ENCODE measurements at places on chromosomes 4 and X. TPM values are rescaled to one million over a fixed set of nuclear protein-coding genes. Genes with fewer than 3 reads are reported as not detected.
A peak's percentile ranks its signal among the peaks of the same experiment; 100 is the strongest.

GRCh38 chr4:7736436-7737267 lies 203.0 kb downstream of the AFAP1 start:
- no peaks in the 10 kb centered on the region for H3K36me3 ChIP-seq
- no peak overlapping the region for H3K27ac ChIP-seq
- DNase-seq, result no peak
- H3K4me1 ChIP-seq, result no peaks in the 10 kb centered on the region

DNA sequence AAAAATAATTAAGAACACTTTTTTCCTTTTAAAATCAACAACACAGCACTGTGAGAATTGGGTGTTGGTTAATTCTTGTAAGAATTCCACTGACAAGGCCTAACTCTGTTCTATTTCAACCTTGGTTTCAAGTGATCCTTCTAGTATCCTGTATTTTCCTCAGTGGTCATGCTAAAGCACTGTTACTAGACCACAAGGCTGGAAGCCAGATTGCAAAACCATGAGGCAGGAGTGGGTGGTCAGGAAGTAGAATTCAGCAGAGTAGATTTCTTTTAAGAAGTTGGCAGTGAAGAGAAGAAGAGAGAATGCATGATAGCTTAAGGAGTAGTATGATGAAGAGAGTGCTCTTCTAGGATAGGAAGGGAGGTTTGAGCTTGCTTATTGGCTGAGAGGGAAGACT lies 71.6 kb upstream of the LEF1 start:
- no peak for DNase-seq
- H3K4me1 ChIP-seq, result no peaks in the 10 kb centered on the region
- H3K4me3 ChIP-seq, result no peak overlapping the region
- H3K36me3 ChIP-seq, result no peaks in the 10 kb centered on the region

Gene NLGN3
- total RNA-seq, result 0.40 TPM

GRCh38 chr4:67926485-67926884 lies 36.8 kb downstream of the TMPRSS11A start:
- no peaks in the 10 kb centered on the region for H3K36me3 ChIP-seq
- no peak overlapping the region for H3K27ac ChIP-seq
- H3K4me3 ChIP-seq, result no peak overlapping the region
- no peaks in the 10 kb centered on the region for H3K4me1 ChIP-seq
- DNase-seq, result no peak

GRCh38 chr4:39976945-39977488 lies 694 bp downstream of the PDS5A start:
- H3K4me3 ChIP-seq, result peak overlapping the region; percentile 67
- H3K36me3 ChIP-seq, result peaks cover 6% of the 10 kb centered on the region
- peak overlapping the region; percentile 74 for H3K27ac ChIP-seq
- no peaks in the 10 kb centered on the region for H3K27me3 ChIP-seq

GRCh38 chrX:110425222-110426154 lies 66.8 kb downstream of the RTL9 start:
- H3K27me3 ChIP-seq, result peaks cover 6% of the 10 kb centered on the region
- H3K36me3 ChIP-seq, result no peaks in the 10 kb centered on the region
- H3K4me3 ChIP-seq, result no peak overlapping the region
- no peak for DNase-seq
- H3K27ac ChIP-seq, result no peak overlapping the region
- H3K4me1 ChIP-seq, result no peaks in the 10 kb centered on the region

GRCh38 chr4:163164591-163164990 lies 2.1 kb downstream of the NAF1 start:
- no peaks in the 10 kb centered on the region for H3K27me3 ChIP-seq
- H3K27ac ChIP-seq, result no peak overlapping the region
- H3K4me1 ChIP-seq, result peaks cover 28% of the 10 kb centered on the region
- peaks cover 6% of the 10 kb centered on the region for H3K36me3 ChIP-seq
- peak overlapping the region; percentile 97 for H3K4me3 ChIP-seq

GRCh38 chr4:46123913-46124755 lies at the start of gene GABRG1:
GABRG1 (minus strand) TSS chr4:46124054; CDS start chr4:46123913, 141 bp downstream.
- H3K4me1 ChIP-seq, result no peaks in the 10 kb centered on the region
- H3K27ac ChIP-seq, result no peak within 1 kb of the TSS
- H3K27me3 ChIP-seq, result no peaks in the 10 kb centered on the region
- no peak for DNase-seq
- no peaks in the 10 kb centered on the region for H3K36me3 ChIP-seq
- H3K4me3 ChIP-seq, result no peak within 1 kb of the TSS

DNA sequence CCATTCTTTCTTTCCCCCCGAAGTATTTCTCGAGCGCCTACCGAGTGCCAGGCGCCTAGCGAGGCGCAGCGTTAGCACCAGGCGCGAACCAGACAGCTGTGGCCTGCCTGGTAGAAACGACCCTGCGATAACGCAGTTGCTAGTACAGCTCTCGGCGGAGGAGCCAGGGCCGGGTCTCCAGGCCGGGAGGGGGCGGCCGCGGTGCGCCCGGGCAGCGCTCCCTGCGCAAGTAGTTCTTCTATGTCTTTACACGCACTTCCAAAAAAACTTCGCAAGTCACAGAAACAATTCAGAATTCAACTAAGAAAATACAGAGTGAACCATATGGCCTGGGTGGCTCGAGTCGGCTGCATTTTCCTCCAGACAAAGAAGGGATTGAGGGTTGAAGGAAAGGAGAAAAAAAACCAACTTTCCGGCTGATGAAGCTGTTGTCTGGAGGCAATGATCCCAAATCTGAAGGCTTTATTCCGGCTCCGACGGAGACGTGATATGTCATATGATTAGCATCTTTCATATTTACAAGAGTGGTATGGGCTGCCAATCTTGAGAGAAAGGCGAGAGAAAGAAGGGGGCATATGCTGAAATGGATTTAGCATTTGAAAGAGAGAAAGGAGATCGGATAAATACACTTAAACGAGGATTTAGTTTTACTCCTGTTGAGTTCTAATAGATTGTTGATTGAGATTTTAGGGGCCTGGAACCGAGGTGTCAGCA lies 7.2 kb upstream of the NEUROG2 start:
- H3K4me3 ChIP-seq, result peak overlapping the region; percentile 18
- peaks cover 10% of the 10 kb centered on the region for H3K4me1 ChIP-seq
- peak; percentile 49 for DNase-seq
- no peaks in the 10 kb centered on the region for H3K36me3 ChIP-seq
- H3K27me3 ChIP-seq, result peaks cover 90% of the 10 kb centered on the region

DNA sequence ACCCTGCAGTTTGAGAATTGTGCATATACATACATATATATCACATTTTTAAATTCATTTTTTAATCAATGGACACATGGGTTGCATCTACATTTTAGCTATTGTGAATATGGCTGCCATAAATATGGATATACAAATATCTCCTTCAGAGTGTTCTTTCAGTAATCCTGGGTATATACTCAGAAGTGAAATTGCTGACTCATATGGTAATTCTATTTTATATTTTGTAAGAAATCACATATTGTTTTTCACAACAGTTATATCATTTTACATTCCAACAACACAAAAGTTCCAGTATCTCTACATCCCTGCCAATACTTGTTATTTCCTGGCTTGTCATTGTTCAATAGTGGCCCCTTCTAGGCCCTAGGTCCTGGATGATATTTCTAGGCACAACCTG lies 20.6 kb upstream of the HSFX4 start:
- H3K4me1 ChIP-seq, result no peaks in the 10 kb centered on the region
- DNase-seq, result no peak
- H3K4me3 ChIP-seq, result no peak overlapping the region

Gene MAGEA4
- not detected for total RNA-seq

GRCh38 chr4:138669479-138670315 lies 345.9 kb upstream of the NOCT start:
- H3K4me3 ChIP-seq, result no peak overlapping the region
- H3K27me3 ChIP-seq, result peaks cover 2% of the 10 kb centered on the region
- no peak for DNase-seq
- no peaks in the 10 kb centered on the region for H3K4me1 ChIP-seq

DNA sequence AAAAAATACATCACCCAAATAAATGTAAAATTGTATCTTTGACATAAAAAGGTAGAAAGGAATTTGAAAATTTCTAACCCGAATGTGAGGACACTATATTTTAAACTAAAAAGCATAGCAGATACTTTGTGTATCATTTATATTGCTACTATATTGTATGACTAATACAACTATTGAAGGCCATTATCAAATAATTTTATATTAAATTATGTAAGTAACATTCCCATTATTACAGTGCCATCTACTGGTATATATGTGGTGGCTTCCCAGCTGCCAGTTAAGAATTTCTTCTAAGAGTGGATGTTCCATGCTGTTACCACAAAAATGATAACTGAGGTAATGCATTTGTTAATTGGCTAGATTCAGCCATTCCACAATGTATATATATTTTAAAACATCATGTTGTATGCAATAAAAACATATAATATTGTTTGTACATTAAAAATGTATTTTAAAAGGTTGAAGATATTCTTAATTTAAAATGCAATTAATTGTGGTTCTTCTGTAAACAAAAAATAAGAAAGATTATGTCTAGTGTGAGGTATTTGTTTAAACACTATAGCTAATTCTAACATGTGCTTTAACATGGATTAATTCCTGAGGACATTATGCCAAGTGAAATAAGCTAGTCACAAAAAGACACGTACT lies 65.3 kb downstream of the EGF start:
- H3K36me3 ChIP-seq, result no peaks in the 10 kb centered on the region
- peaks cover 17% of the 10 kb centered on the region for H3K27me3 ChIP-seq
- no peak overlapping the region for H3K27ac ChIP-seq

DNA sequence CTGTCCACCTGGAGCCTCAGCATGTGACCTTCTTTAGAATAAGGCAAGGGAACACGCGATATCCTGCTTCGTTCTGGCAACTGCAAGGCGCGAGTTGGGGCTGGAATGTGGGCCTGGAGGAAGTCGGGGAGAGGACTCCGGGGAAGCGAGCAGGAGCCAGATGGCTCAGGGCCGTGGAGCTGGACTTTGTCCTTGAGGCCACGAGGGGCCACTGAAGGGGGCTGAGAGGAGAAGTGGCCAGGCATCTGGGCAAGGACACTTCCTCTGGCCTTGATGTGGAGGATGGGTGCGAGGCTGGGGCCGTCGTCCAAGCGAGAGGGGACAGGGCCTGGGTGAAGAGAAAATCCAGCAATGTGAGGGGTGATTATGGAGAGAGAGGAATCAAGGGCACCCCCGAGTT lies 12.2 kb upstream of the DUSP9 start:
- H3K27me3 ChIP-seq, result no peaks in the 10 kb centered on the region
- no peak overlapping the region for H3K27ac ChIP-seq
- no peaks in the 10 kb centered on the region for H3K4me1 ChIP-seq
- no peak for DNase-seq

- peak overlapping the region; percentile 62 for H3K27ac ChIP-seq
- peak; percentile 51 for DNase-seq
- no peaks in the 10 kb centered on the region for H3K36me3 ChIP-seq
- peaks cover 31% of the 10 kb centered on the region for H3K4me1 ChIP-seq
- peak overlapping the region; percentile 94 for H3K4me3 ChIP-seq
These were observed 2.3 kb upstream of the NR3C2 start for GRCh38 chr4:148444296-148445070.

DNA sequence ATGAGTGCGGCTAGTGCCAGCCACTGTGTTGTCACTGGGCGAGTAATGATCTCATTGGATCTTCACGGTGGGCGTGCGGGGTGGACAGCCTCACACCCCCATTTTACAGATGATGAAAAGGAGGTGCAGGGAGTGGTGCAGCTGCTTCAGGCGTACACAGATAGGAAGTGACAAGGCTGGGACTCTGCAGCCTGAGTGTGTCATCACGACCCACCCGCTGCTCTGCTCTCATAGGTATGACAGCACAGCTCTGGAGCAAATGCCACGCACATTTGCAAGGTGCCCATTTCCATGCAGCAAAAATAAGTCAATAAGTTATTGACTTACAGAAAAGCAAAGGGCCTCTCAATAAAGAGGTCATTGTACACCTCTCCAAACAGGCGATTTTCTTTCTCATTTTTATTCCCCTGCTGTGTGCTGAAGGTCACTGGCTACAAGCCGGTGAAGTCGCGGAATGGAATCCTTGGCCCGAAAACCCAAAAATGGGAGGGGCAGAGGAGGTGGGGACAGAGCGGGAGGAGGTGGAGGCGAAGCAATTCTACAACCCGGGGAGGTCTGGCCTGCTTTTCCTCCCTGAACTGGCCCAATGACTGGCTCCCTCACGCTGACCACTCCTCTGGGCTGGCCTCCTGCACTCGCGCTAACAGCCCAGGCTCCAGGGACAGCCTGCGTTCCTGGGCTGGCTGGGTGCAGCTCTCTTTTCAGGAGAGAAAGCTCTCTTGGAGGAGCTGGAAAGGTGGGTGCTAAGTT lies at the start of gene SOD3:
SOD3 (plus strand) TSS at position 658 of the 750 bp plus-strand sequence. CDS start 3,949 bp downstream, outside the sequence.
- no peaks in the 10 kb centered on the region for H3K4me1 ChIP-seq
- H3K36me3 ChIP-seq, result no peaks in the 10 kb centered on the region
- DNase-seq, result peak; percentile 9
- H3K4me3 ChIP-seq, result no peak within 1 kb of the TSS

DNA sequence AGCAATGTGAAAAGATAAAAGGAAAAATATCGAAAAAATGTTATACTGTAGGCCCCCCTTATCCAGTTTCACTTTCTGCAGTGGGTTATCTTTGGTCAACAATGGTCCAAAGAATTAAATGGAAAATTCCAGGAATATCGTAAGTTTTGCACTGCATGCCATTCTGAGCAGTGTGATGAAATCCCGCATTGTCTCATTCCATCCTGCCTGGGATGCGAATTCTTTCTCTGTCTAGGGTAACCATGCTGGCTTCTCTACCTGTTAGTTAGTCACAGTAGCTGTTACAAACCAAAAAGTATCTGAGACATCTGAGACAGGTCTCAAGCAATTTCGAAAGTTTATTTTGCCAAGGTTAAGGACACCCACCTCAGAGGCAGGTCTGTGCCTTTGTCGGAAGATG lies 170.3 kb downstream of the COX18 start:
- no peaks in the 10 kb centered on the region for H3K4me1 ChIP-seq
- no peak overlapping the region for H3K27ac ChIP-seq
- H3K4me3 ChIP-seq, result no peak overlapping the region
- no peak for DNase-seq
- H3K36me3 ChIP-seq, result no peaks in the 10 kb centered on the region

DNA sequence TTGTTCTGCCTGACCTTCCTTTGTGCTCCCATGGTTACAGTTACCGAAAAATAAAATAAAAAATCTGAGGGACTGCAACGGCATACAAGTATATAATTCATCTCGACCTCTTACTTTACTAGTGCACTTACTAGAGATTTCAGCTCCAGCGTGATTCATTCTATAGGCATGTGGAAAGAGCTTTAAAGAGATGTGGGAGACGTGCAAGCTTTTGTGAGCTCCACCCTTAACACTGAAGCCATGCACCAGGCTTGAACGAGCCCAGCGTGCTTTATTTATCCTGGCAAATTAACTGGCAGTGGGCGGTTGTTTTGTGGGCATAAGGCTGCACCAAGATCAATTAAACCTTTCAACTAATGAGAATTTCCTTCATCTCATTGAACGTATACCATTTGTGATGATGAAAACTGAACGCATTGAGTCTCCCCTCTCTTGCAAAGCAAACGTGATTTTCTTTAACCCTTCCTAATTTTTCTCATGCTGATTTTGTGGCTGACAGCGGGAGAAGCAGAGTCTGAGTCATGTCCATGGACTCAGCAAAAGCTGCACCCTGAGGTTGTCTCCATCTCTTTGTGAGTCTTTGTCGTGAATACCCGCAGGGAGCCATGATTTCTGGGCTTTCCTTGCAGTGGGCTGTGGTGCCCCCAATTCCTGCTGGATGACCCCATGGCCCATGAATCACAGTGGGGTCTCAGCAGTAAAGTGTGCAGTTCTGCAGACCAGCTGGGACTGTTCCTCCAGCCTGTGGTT lies 60.1 kb downstream of the MXRA5 start:
- H3K27me3 ChIP-seq, result no peaks in the 10 kb centered on the region
- no peaks in the 10 kb centered on the region for H3K36me3 ChIP-seq
- H3K27ac ChIP-seq, result no peak overlapping the region
- peaks cover 2% of the 10 kb centered on the region for H3K4me1 ChIP-seq
- no peak overlapping the region for H3K4me3 ChIP-seq

Gene SOX3
- total RNA-seq, result not detected

Gene SERTM2
- total RNA-seq, result not detected

Gene FABP2
- not detected for total RNA-seq
